ENCODE measurements at places on chromosomes 7 and 10.

GRCh38 chr10:7948371-7949000, 106.0 kb upstream of the GATA3 start:
- DNase-seq: no peak

GRCh38 chr10:35394411-35394851, 58.1 kb downstream of the CCNY start:
- no peak for DNase-seq

GRCh38 chr10:77350711-77351119, 286.9 kb downstream of the KCNMA1 start:
- DNase-seq: no peak

- DNase-seq: no peak
Observed at GRCh38 chr7:45073031-45073785, 15.6 kb downstream of the NACAD start.

GRCh38 chr10:15739254-15739970, 19.7 kb upstream of the ITGA8 start:
- DNase-seq: no peak

DNA sequence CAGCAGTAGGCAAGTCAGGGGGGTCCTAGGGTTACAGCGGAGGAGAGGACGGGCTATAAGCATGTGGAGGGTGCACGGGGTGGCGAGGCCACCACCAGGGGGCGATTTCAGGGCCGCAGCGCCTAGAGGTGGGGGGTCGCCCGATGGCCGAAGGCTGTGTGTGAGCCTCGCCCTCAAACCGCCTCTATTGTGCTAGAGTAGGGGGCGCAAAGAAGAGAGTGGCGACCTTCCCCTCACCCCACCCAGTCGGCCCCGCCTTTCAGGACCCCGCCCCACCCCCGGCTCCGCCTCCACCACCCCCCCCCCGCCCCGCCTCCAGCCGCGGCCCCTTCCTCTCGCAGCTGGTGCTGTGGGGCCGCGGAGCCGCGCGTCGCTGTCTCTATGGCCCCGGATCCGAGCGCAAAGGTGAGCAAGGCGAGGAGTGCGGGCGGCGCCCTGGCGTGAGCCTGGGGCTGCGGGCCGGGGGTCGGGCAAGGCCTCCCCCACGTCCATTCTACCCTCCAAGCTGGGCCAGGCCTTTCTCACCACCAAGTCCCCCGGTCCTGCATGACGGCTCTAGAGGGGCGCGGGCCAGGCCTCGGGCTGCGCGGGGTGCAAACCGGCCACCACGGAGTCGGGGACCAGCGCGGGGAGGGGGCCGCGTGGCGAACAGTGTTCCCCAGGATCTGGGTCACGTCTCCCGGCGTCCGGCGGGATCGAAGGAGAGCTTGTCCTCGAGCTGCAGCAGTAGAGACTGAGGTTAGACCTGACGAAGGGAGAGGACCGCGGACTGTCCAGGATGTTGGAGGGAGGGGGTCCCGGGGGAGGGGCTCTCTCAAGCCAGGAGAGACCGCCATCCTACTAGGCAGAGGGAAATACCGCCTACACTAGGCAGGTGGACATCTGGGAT, at the start of gene SEMA4G:
SEMA4G (plus strand) TSS at position 318 of the 889 bp plus-strand sequence. CDS start 3,409 bp downstream, outside the sequence.
- peak; percentile 17 for DNase-seq

- no peak for DNase-seq
Observed at GRCh38 chr10:126127481-126128029, 231.2 kb downstream of the FANK1 start.

- DNase-seq: no peak
Observed at GRCh38 chr7:23467806-23468525, 2.3 kb downstream of the IGF2BP3 start.

GRCh38 chr10:112750427-112751167, 199.4 kb upstream of the TCF7L2 start:
- DNase-seq: no peak

GRCh38 chr7:141663081-141663849, 38.7 kb downstream of the DENND11 start:
- DNase-seq: no peak

- no peak for DNase-seq
Observed at GRCh38 chr10:11367505-11367904, 243.9 kb downstream of the USP6NL start.

GRCh38 chr10:11344081-11344480, 267.4 kb downstream of the USP6NL start:
- DNase-seq: no peak

GRCh38 chr10:97888134-97888533, 38.5 kb downstream of the GOLGA7B start:
- DNase-seq: no peak

GRCh38 chr7:120254845-120255244, 18.1 kb upstream of the KCND2 start:
- no peak for DNase-seq

- DNase-seq: no peak
Observed at GRCh38 chr10:21399392-21400035, 126.0 kb downstream of the SKIDA1 start.

- DNase-seq: no peak
Observed at GRCh38 chr10:132939957-132940790, 2.2 kb downstream of the CFAP46 start.

- no peak for DNase-seq
Observed at GRCh38 chr10:103569896-103570295, 76.4 kb downstream of the NEURL1 start.

- no peak for DNase-seq
Observed at GRCh38 chr7:100804681-100805431, 22.5 kb downstream of the EPHB4 start.

GRCh38 chr7:4338556-4338955, 343.5 kb upstream of the FOXK1 start:
- DNase-seq: no peak

GRCh38 chr10:97611473-97611872, 21.8 kb downstream of the MORN4 start:
- DNase-seq: no peak

- DNase-seq: no peak
Observed at GRCh38 chr10:31728698-31729224, 199.9 kb downstream of the ARHGAP12 start.

GRCh38 chr10:71878327-71879034, 27.4 kb upstream of the PSAP start:
- no peak for DNase-seq

GRCh38 chr7:19408706-19409220, 263.5 kb upstream of the FERD3L start:
- no peak for DNase-seq

GRCh38 chr10:124385627-124386185, 33.0 kb downstream of the OAT start:
- DNase-seq: no peak

DNA sequence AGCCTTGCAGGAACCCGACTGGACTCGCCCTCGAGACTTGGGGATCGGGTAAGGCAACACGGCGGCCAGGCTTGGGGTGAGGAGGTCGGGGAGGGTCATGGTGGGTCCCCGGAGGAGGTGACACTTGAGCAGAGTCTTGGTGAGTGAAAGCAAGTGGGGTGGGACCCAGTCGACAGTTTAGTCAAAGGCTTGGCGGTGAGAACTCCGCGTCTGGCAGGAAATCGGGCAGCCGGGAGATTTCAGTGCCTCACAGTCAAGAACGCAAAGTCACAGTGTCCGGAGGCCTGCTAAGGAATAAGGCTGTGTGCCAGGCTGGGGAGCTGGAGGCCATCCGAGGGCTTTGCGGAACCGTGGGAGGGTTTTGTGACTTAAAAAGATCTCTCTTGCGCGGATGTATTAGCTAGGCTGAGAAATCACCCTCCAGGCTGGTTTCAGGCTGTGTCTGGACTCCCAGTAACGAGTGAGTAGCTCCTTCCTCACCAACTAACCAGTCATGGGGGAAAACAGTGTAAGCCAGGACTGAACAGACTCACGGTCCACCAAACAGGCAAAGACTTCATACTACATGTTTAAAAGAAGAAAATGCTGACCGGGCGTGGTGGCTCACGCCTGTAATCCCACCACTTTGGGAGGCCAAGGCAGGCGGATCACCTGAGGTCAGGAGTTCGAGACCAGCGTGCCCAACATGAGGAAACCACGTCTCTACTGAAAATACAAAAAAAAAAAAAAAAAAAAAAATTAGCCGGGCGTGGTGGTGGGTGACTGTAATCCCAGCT, 613 bp downstream of the AP5Z1 start:
- peak; percentile 28 for DNase-seq

DNA sequence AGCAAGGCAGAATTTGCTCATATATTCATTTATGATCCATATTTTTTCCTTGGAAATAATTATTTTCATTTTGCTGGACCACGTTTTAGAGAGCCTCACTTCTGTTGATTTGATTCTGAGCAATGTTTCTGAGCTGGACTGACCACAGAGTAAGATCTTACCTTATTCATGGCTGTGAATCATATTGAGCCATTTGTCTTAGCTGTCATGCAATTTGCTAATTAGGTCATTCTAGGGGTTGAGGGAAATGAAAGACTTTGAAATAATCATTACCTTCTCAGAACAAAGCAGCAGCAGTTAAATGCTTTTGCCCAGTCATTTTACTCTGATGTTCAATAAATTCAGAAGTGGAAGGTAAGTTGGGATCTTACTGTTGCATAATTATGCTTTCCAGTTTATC, 251.4 kb downstream of the SDK1 start:
- no peak for DNase-seq

DNA sequence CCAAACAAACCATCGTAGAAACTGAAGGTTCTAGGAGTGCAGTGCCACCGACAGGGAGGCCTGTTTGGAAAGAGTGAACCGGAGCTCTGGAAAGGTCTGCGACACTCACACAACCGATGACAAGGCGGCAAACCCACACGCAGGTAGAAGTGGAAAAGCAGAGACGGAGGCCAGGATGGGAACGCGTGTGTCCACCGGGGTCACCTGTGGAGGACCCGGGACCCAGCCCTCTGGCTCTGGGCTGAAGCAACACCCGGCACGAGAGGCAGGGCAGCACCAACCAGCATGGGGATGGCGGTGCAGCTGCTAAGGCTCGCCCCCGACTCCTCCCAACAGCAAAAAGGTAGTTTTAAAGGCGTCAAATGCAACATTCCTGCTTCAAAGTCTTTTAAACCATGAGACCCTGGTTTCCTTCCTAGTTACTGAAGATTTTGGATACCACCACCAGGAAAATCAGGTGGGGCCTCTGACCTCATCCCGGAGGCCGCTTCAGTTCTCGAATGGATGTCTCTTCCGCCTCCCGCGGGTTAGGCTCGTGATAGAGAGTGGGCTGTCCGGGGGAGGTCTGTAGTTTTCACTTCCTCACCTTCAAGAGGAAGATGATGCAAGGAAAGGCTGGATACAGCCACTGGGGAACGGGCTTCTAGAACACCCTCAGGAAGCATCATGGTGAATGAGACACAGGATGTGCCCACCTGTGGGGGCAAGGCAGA, 115.5 kb downstream of the SMURF1 start:
- DNase-seq: no peak

GRCh38 chr7:102275123-102275703, 11.5 kb upstream of the SH2B2 start:
- no peak for DNase-seq

DNA sequence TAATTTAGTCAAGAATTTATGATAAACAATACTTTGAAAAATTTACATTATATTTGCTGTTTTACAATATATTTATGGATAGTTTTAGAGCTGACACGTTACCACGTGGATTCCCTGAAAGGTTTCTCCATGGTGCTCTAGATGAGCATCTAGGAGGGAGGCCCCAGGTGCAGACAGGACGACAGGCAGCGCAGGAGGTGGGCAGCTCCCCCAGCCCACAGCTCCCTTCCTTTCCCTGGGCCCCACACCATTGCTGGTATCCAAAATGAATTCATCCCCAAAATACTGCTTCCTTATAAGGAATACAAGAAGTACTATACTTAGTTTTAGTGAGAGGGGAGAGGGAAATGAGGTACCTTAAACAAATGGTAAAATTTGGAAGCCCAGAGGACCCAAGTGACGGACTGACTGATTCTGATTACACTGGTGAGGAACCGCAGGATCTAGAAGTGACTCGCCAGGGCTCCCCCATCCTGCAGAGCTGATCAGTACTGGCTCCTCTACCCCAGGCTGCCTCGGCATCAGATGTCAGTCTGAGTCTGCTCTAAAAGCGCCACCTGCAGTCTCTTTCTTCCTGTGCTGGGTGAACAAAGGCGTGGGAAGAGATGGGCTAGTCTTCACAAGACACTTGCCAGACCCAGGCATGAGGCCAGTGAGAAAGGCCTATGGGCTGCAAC, 89.2 kb downstream of the DLG5 start:
- DNase-seq: peak; percentile 27

DNA sequence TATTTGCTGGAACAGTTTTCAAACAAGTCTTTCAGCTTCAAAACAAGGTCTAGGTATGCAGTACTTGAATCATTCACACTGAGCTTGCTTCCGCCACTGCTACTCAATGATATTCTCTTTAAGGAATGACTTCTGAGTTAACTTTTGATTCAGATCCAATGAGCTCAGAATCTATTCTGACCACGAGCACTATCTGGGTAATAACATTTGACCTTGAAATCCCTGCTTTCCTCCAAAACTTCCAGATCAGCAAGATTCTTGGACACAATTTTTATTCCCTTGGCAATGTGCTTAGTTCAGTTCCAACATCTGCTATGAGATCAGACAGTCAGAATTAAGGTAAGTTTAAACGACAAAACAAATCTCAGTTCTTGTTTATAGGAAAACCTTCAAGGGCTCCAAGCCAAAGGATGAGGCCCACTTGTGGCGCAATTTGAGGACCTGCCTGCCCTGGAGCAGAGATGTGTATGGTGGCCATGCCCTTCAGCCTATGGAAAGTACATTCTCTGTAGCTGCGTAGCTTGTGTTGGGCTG, 87.2 kb downstream of the RNF216 start:
- no peak for DNase-seq

- no peak for DNase-seq
Observed at GRCh38 chr7:113338071-113338696, 219.8 kb upstream of the SMIM30 start.

DNA sequence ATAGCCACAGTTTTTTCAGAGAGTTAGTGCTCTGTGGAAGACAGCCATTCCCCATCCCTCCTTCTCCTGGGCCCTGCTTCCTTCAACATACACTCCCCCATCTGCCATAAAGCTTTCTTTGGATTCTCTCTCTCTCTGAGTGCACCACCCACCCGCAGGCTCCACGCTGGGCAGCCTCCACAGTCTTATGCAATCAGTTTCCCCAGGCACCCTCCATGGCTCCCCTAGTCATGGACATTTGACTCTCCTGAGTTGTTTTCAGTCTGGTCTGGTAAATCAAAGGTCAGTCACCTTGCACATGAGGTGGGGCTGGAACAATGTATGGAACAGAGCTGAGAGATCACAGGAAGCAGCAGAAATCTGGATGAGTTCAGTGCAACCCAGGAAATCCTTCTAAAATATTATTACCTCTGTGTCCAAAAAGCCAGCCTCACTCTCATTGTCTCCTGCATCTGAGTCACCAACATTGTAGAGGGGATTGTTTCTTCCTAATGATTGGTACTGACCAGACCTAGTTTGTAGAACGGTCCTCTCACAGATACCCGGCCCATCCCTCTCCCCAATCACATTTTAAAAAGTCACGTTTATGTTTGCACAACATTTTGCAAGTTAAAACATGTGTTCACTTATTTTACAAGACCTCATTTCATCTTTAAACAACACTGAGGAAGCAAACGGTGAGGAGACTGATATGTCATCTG, 70.1 kb downstream of the CYCS start:
- DNase-seq: no peak
